ENCODE measurements at places on chromosomes 1 and 21.

DNA sequence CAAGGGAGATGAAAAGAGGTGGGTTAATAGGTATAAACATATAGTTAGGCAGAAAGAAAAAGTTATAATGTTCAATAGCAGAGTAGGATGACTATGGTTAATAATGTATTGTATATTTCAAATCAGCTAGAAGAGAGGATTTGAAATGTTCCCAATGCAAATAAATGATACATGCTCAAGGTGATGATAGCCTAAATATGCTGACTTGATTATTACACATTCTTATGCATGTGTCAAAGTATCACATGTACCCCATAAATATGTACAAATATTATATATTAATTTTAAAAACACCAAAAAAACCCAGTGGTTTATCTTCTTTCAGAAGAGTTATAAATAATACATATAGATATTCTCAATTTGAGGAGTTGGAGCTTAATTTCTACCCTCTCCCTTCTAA, 38.3 kb upstream of the ZSWIM5 start:
- DNase-seq, result no peak

- DNase-seq, result no peak
Measured at GRCh38 chr1:20266141-20266540, 24.5 kb upstream of the VWA5B1 start.

- DNase-seq, result no peak
Measured at GRCh38 chr21:31874812-31875212, 2.0 kb downstream of the HUNK start.

DNA sequence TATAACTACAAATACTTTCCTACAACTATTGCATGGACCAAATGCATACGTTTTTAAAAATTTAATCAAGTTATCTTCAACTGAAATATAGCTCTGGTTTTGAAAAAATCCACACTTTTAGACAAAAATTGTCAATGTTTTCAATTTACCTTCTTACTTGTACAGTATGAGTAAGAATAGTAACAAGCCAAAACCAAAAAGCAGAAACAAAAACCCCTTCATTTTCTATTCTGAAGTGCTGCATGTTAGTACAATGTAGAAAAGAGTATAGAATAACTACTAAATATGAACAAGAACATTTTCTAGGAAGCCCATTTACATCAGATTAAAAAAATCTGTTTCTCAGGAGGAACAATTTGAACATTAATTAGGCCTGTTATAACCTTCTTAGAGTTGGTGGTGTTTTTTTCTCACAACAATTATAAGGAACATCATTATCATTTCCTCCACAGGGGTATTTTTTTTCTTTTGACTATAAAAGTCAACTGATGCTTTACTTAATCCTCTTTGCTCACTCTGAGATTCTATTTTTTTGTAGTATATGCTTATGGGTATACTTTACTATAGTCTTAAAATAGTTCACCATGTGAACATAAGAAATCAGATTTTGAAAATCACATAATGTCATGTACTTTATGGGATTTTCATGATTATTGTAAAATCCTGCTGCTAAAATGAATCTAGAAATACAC, 475.4 kb downstream of the PTBP2 start:
- no peak for DNase-seq

- no peak for DNase-seq
Measured at GRCh38 chr1:232793944-232794343, 11.3 kb upstream of the MAP10 start.

GRCh38 chr21:45549626-45550463, 7.6 kb upstream of the SLC19A1 start:
- no peak for DNase-seq

- no peak for DNase-seq
Measured at GRCh38 chr1:224513383-224513782, 78.8 kb upstream of the WDR26 start.

DNA sequence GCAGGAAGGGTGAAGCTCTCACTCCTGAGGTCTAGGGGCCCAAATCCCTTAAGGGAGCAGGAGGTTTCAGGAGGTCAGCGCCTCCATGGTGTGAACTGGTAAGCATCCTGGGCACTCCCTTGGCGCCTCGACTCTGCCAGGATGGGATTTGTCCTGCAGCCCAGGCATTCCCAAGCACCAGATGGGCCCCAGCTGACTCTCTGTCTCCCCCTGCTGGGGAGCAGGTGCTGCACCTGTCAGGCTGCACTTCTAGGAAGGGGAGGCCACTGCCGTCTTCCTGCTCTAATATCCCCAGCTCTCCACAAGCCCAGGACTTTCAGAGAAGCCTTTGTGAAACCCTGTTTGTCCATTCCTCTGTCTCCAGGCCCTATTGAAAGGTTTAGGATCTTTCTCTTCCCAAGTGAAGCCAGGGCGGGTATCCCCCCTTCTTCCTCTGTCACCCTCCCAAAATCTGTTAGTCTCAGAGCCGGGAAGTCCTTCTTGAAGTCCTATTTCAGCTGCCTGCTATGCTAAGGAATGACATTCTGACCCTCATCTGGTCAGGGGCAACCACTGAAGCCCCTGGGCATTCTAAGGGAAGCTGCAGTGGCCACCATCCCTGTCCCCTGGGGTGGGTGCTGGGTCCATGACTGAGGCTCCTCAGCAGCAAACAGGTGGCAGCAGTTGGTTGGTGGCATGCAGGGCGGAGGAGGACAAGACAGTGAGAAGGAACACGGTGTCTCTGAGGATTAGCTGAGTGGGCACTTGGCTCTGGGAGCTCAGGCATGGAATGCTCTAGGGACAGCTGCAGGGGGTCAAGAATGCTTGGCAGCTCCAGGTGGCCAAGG, 3.2 kb downstream of the MYBPH start:
- peak; percentile 51 for DNase-seq

GRCh38 chr1:98306517-98307089, 354.9 kb upstream of the SNX7 start:
- no peak for DNase-seq

DNA sequence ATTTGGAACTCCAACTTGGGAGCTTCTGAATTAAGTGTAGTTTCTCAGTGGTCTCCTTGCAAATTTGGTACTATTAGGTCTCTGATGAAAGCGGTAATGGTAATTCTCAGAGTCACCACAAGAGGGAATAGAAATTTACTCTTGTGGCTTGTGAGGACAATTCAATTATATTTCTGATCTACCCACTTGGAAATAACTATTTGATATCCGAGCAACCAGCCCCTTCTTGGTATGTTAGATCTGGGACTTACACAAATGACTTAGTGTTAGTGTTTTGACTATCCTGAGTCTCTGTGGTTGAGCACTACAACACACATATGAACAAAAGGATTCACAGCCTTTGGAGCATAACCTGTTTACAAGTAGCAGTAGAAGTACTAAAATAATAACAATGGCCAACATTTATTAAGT, 68.1 kb downstream of the RPS6KA1 start:
- peak; percentile 65 for DNase-seq

- DNase-seq, result no peak
Measured at GRCh38 chr1:169060043-169060722, 46.3 kb upstream of the ATP1B1 start.

GRCh38 chr1:241531195-241532161, 700 bp upstream of the KMO start:
- DNase-seq, result peak; percentile 66

DNA sequence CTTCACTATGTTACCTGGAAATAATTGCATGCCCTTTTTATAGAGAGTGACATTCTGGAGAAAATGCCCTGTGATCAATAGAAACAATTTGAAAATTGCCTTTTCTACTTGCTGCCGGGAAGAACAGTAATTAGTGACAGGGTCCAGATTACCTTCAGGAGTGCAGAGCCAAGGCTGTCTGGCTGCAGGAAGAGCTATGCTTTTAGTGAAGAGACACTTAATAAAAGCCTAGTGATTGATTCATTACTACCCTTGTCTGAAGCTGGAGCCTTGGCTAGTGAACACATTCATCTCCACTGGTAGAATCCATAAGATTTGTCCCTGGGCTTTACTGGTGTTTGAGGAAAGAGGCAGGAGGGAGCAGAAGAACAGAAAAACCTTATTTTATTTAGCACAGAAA, 12.9 kb upstream of the DNASE2B start:
- DNase-seq, result no peak

GRCh38 chr21:38958940-38959691, 153.4 kb downstream of the ETS2 start:
- DNase-seq, result no peak

- DNase-seq, result no peak
Measured at GRCh38 chr1:213511173-213511572, 460.1 kb downstream of the RPS6KC1 start.

GRCh38 chr1:182035097-182035770, 26.3 kb downstream of the ZNF648 start:
- DNase-seq, result no peak

DNA sequence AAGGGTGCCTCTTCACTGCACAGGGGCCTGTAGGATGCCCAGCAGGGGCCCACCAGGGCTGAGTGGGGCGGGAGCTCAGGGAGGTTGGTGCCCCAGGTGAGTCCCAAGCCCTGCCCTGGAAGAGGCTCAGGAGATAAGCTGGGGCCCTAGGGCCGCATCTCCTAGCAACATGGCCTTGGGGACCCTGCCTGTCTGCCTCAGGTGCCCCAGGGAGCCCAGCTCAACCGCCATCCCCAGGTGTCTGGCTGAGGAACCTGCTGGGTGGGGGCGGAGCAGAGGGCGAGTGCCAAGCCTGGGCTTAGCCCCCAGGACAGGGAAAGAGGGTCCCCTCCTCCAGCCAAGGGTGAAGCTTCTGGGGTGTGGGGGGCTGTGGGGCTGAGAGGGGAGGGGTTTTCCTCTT, 54.8 kb downstream of the FOXO6 start:
- DNase-seq, result no peak

DNA sequence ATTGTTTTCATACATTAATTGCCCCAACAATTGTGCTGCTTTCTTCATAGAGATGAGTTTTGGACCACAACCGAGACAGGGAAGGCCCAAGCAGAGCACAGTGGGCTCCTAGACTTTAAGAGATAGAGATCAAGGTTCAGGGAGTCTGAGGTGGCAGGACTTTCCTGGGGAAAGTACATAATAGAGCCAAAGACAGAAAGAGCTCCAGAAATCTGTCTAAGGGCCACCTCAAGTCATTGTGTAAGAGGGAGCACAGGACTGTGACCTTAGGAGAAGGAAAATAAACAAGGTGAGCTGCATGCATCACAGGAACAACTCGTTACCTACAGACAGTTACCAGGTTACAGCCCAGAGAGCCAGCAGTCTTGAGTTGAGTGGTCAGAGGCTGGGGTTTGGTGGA, 41.3 kb upstream of the CR2 start:
- no peak for DNase-seq

DNA sequence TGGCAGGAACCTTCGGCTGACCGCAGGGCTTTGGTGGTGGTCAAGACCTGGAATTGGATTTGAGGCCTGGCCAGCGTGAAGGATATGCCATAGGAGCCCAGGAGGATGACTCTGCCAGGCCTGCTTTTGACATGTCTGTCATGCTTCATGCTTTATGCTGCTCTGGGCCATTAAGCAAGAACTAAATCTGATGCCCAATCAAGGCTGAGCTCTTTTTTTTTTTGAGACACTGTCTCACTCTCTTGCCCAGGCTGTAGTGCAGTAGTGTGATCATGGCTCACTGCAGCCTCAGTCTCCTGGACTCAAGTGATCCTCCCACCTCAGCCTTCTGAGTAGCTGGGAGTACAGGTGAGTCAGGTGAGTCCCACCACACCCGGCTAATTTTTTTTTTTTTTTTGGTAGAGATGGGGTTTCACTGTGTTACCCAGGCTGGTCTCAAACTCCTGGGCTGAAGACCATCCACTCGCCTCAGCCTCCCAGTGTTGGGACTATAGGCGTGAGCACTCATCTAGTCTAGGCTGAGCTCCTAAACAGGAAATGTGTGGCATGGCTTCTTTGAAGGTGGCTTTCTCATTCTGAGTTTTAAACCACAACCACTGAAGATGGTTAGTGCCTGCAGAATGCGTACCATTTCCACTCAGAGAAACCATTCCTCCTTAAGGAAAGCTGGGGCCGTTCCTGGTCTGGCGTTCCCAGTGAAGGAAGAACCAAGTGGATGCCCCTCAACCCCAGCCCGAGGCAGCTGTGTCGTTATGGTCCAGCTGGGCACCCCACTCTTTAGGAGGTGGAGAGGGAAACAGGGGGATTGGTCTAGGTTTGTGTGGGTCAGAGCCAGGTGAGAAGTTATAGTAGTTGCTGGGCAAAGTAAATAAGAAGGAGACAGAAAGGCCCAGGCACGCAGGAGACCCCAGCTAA, 34.2 kb upstream of the ATP5PO start:
- no peak for DNase-seq

DNA sequence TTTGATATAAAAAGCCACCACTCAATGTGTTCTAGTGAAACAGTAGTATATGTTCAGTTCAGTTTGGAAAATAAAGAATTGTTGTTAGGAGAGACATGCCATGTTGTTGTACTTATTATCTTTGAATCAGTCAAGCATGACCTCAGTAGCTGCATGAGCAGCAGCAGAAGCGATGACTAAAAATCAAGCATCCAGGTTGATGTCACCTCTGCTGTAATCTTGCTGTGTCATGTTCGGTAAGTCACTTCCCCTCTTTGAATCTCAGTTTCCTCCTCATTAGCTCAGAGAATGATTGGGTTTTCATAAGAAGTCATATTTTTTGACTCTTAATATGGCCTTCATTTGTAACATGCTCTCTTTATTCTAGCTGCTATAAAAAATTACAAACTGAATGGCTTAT, 428.4 kb upstream of the B3GALT2 start:
- DNase-seq, result no peak

DNA sequence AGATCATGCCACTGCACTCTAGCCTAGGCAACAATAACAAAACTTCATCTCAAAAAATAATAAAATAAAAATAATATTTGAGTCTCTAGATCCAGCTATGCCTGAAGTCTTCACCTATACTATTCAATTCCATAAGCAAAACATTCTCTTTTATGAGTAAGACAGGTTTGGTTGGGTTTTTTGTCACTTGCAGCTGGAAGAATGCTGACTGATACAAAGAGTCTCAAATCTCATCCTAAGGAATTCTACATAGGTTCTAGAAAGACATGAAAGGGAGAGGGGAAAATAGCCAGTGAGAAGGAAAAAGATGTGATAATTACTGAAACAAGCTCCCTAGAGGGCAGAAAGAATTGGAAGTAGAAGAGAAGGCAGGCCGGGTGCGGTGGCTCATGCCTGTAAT, 30.4 kb upstream of the MED18 start:
- DNase-seq, result no peak

GRCh38 chr1:100107696-100108095, 25.0 kb downstream of the SASS6 start:
- no peak for DNase-seq

- no peak for DNase-seq
Measured at GRCh38 chr1:165891111-165891860, 63.9 kb downstream of the UCK2 start.

DNA sequence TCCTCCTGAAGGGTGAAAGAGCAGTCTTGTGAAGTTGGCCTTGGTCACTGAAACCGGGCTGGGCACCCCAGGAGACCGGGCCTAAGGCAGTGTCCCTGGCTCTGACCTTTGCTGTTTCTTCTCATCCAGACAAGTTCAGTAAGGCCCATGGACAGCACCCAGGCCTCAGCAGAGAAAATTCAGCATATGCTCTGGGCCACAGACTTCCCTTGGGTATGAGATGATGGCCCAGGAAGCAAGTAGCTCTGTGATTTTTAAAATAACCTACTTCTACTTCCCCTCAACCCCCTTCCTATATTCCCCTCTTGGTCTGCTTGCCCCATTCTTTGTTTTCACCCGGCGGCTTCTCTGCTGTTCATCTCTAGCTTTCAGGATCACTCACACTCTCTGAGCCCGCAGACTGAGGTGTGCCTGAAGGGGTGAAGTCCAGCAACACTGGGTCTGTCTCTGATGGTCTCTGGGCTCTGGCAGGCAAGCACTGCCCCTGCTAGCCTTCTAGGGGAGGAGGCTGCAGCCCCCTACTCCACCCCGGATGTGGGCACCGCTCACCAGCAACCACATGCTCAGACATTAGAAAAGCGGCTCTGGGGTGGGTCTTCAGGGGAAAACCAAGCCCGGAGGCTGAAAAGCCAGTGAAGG, 2.9 kb upstream of the GPR25 start:
- DNase-seq, result no peak

GRCh38 chr1:21368515-21369289, 71.2 kb upstream of the NBPF3 start:
- DNase-seq, result peak; percentile 75
